H1 (cell line): ENCODE measurements at places on chromosomes 2 and 18.
A peak's percentile ranks its signal among the peaks of the same experiment; 100 is the strongest.

- no peak overlapping the region for H3K4me3 ChIP-seq
- H3K27ac ChIP-seq = no peak overlapping the region
- no peak for DNase-seq
These were observed 533.0 kb downstream of the TMX3 start for GRCh38 chr18:68181956-68182355.

- H3K4me1 ChIP-seq = peaks cover 3% of the 10 kb centered on the region
- H3K27me3 ChIP-seq = no peaks in the 10 kb centered on the region
- no peaks in the 10 kb centered on the region for H3K36me3 ChIP-seq
- no peak overlapping the region for H3K27ac ChIP-seq
These were observed 135.6 kb downstream of the RBMS1 start for GRCh38 chr2:160358046-160358445.

DNA sequence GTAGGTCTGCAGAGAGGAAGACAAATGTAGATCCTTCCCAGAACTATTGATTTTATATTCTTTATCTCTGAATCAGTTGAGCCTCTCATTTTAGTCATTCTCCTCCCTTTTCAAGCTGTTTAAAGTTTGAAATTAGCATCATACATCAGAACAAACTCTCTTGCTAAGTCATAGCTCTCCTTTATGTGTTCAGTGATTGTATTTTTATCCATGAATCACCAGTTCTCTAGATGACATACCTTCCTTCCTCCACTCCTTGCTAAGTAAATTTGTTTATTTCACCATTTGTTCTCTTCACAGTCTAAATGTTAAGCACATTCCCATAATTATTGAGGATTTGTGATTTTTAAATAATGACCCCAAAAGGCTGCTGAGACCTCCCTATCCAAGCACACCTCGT is 63.5 kb upstream of the RAPGEF4 start:
- no peak for DNase-seq
- no peak overlapping the region for H3K27ac ChIP-seq
- H3K36me3 ChIP-seq = no peaks in the 10 kb centered on the region
- no peak overlapping the region for H3K4me3 ChIP-seq

DNA sequence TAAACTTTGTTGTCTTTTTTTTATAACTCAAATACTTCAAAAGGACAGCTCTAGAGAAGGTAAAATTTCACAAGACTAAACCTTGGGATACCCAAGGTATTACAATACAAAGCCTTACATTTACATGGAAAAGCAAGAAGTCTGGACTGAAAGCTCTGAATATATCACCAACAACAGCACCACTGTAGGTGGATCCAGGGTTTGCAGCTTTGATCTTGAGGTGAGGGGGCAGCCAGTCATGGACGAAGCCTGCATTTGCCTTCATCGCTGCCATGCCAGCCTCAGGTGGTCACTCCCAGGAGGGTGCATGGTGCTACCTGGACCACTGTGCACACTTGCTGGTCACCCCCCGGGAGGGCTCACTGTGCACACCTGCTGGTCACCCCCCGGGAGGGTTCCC is 36.6 kb downstream of the RBFA start:
- no peak for DNase-seq
- no peaks in the 10 kb centered on the region for H3K27me3 ChIP-seq
- no peaks in the 10 kb centered on the region for H3K4me1 ChIP-seq

- no peak overlapping the region for H3K4me3 ChIP-seq
- no peaks in the 10 kb centered on the region for H3K27me3 ChIP-seq
- no peaks in the 10 kb centered on the region for H3K4me1 ChIP-seq
- no peak overlapping the region for H3K27ac ChIP-seq
- H3K36me3 ChIP-seq = no peaks in the 10 kb centered on the region
These were observed 103.4 kb downstream of the DCDC2C start for GRCh38 chr2:3806730-3807129.

GRCh38 chr2:218756599-218757377 is 25.2 kb upstream of the CYP27A1 start:
- H3K4me3 ChIP-seq = no peak overlapping the region
- peaks cover 39% of the 10 kb centered on the region for H3K36me3 ChIP-seq
- no peak overlapping the region for H3K27ac ChIP-seq
- H3K27me3 ChIP-seq = no peaks in the 10 kb centered on the region

GRCh38 chr2:71932037-71932779 is 215.5 kb downstream of the CYP26B1 start:
- H3K27me3 ChIP-seq = no peaks in the 10 kb centered on the region
- no peak overlapping the region for H3K27ac ChIP-seq
- no peak for DNase-seq
- no peaks in the 10 kb centered on the region for H3K4me1 ChIP-seq
- H3K36me3 ChIP-seq = no peaks in the 10 kb centered on the region

DNA sequence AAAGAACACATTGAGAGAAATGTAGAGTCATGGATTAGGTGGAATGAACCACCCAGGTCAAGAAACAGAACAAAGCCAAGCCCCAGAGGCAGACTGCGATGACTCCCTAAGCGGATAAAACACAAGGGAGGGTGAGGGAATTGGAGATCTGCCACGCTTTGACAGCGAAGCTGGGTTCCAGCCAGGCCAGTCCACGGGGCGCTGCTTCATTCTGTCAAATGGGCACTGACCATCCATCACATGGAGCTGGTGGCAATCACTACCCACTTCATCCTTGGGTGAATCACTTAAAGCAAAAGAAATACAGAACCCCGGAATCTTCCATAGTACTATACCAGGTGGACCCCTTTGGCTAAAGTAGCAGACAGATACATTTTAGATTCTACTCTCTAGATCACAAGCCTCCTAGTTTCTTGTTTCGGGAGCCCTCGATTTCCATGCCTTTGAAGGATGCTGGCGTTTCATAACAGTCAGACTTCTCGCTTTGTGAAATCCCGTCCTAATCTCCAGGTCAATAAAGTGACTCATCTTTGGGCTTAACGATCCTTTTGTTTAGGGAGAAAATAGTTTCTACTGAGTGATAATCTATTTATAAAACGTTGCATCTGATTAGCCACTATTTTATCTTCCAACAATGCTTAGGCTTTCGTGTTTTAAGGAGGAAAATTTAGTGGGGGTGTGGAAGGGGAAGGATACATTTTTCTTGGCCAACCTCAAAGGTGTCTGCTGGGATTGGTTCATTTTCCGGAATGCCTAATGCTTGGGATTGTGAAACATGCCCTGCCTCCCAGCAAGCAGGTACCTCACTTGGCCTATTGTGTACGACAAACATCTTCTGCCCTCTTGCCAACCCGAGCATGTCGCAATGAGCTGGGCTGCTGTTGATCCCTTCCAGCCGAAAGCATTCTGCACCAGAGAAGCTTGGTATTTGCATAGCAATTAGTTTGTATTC is 44.1 kb upstream of the HDAC4 start:
- no peak overlapping the region for H3K27ac ChIP-seq
- no peak for DNase-seq
- peaks cover 14% of the 10 kb centered on the region for H3K4me1 ChIP-seq
- no peaks in the 10 kb centered on the region for H3K36me3 ChIP-seq
- no peak overlapping the region for H3K4me3 ChIP-seq

DNA sequence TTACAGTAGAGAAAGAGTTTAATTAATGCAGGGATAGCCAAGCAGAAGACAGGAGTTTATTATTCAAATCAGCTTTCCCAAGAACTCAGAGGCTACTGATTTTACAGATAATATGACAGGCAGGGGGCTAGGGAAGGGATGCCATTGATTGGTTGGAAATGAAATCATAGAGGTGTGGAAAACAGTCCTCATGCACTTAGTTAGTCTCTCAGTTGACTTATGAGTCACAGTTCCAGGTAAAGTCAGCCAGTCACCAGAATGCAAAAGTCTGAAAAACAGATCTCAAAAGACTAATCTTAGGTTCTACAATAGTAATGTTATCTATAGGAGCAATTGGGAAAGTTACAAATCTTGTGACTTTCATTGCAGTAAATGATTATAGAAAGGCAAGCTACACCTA is 676.4 kb upstream of the CHAC2 start:
- H3K27me3 ChIP-seq = no peaks in the 10 kb centered on the region
- H3K4me1 ChIP-seq = no peaks in the 10 kb centered on the region
- H3K36me3 ChIP-seq = no peaks in the 10 kb centered on the region
- no peak for DNase-seq
- H3K27ac ChIP-seq = no peak overlapping the region
- no peak overlapping the region for H3K4me3 ChIP-seq

DNA sequence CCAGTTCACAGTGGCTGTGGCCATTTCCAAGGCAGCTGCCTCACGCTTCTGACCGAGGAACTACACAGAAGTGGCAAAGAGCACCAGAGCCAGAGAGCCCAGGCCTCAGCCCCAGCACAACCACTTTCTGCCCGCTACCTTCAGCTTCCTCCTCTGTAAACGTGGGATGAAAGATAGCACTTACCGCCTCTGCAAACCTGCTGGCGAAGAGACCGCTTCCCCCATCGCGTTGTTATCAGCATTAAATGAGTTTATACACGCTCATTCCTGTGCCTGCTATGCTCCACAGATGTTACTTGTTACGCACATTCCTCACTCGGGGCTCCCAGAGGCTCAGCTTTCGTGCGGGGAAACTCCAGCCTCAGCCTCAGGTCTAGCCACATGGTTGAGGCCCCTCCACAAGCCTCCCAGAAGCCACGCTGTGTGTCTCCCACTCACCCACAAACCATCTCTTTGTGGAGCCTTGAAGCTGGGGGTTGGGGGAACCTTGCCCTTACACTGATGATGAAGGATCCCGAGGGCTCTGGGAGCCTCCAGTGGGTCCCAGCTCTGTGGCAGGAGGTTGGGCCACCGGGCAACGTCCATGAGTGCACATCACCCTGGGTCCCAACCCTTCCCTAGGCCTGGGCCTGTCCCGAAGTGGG is 63.3 kb upstream of the SMAD7 start:
- no peaks in the 10 kb centered on the region for H3K4me1 ChIP-seq
- peak; percentile 43 for DNase-seq
- H3K36me3 ChIP-seq = no peaks in the 10 kb centered on the region

DNA sequence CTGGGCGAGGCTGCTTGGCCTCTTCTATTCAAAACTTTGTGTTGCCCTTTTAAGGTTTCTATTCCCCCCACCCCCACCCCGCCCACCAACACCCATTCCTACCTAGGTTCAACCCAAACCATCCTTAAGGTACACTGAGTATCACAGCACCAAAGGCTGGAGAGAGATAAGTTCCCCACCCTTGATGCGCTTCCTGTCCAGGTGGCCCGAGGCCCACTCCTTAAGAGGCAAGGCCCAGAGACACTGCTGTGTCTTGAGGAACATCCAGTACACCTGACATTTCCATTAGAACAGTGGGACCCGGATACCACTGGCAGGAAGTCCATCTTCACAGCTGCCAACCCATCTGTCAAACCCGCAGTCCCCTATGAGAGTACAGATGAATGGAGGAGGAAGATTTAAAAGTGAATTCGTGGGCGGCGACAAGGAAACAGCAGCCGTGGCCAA is 277 bp upstream of the INPP1 start:
- H3K36me3 ChIP-seq = no peaks in the 10 kb centered on the region
- no peak overlapping the region for H3K27ac ChIP-seq
- H3K27me3 ChIP-seq = peaks cover 15% of the 10 kb centered on the region
- H3K4me3 ChIP-seq = peak overlapping the region; percentile 60

DNA sequence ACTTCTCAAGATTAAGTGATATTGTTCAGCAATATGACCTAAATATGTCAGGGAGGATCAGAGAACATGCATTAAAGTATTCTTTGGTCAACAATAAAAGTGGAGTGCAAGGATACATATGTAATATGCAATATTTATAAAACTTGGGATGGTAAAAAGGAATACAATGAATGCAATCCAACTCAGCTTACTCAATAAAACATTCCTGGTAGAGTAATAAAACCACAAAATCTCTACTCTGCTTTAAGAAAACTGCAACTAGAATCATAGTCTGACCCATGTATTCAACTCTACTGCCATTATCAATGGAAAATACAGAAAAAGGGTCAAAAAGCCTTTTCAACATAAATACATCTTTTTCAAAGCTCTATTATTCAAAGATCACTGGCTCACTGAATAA is 11.6 kb downstream of the IRS1 start:
- peaks cover 10% of the 10 kb centered on the region for H3K4me1 ChIP-seq
- no peaks in the 10 kb centered on the region for H3K36me3 ChIP-seq
- H3K4me3 ChIP-seq = no peak overlapping the region

GRCh38 chr2:108564510-108564909 is 30.2 kb downstream of the LIMS1 start:
- H3K36me3 ChIP-seq = no peaks in the 10 kb centered on the region
- no peak overlapping the region for H3K27ac ChIP-seq
- H3K4me1 ChIP-seq = no peaks in the 10 kb centered on the region; the same call in 1 of the 2 replicates

GRCh38 chr2:188576651-188577050 is 285.0 kb downstream of the GULP1 start:
- no peaks in the 10 kb centered on the region for H3K4me1 ChIP-seq
- H3K36me3 ChIP-seq = no peaks in the 10 kb centered on the region
- no peak for DNase-seq
- no peak overlapping the region for H3K27ac ChIP-seq

GRCh38 chr2:39838589-39838988 is 59.5 kb upstream of the THUMPD2 start:
- H3K27me3 ChIP-seq = no peaks in the 10 kb centered on the region
- H3K4me3 ChIP-seq = no peak overlapping the region
- H3K36me3 ChIP-seq = no peaks in the 10 kb centered on the region
- no peaks in the 10 kb centered on the region for H3K4me1 ChIP-seq
- H3K27ac ChIP-seq = no peak overlapping the region

GRCh38 chr2:131076707-131077106 is 16.6 kb downstream of the FAM168B start:
- no peak overlapping the region; the same call in 1 of the 2 replicates for H3K27ac ChIP-seq
- H3K4me3 ChIP-seq = no peak overlapping the region
- no peaks in the 10 kb centered on the region for H3K27me3 ChIP-seq
- H3K36me3 ChIP-seq = peaks cover 69% of the 10 kb centered on the region
- DNase-seq = no peak

DNA sequence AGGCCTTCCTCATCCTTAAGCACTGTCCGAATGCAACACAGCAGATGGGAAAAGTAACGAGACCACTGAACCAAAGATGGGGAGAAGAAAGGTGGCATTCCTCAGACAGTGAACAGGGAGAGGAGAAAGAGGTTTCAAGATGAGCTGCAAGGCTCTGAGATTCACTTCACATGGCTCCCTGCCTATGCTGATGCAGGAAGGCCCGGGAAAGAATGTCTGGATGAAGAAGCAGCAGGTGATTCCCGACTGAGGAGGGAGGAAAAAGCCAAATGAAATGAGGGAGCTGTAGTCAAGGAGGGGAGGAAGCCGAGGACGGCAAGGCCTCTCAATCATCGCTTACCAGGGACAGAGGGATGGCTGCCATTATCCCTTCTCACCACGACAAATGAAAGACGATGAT is 98.5 kb upstream of the BOD1L2 start:
- H3K4me1 ChIP-seq = peaks cover 2% of the 10 kb centered on the region; the same call in 1 of the 2 replicates
- DNase-seq = no peak
- no peaks in the 10 kb centered on the region for H3K36me3 ChIP-seq
- H3K27me3 ChIP-seq = no peaks in the 10 kb centered on the region

DNA sequence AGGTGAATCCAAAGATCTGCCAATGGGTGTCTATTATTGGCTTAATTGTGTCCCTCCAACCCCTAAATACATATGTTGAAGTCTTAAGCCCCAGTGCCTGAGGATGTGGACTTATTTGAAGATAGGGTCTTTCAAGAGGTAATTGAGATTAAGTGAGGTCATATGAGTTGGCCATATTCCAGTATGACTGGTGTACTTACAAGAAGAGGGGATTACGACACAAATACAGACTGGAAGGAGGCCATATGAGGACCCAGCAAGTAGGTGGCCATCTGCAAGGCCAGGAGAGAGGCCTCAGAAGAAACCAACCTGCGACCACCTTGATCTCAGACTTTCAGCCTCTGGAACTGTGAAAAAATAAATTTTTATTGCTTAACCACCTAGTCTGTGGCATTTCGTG is 121.1 kb upstream of the FN1 start:
- H3K27ac ChIP-seq = no peak overlapping the region
- H3K4me3 ChIP-seq = no peak overlapping the region
- H3K4me1 ChIP-seq = no peaks in the 10 kb centered on the region
- H3K27me3 ChIP-seq = no peaks in the 10 kb centered on the region
- no peak for DNase-seq

GRCh38 chr2:120343100-120343432 is 2.9 kb upstream of the INHBB start:
- H3K36me3 ChIP-seq = peaks cover 19% of the 10 kb centered on the region
- no peak for DNase-seq
- H3K27ac ChIP-seq = no peak overlapping the region
- peaks cover 25% of the 10 kb centered on the region for H3K4me1 ChIP-seq
